ENCODE measurements at places on chromosomes 2 and 18. TPM values are rescaled to one million over a fixed set of nuclear protein-coding genes. Genes with fewer than 3 reads are reported as not detected.

The GPAT2 gene
- 1.3 TPM for total RNA-seq

The RGPD5 gene
- 28.7 TPM for total RNA-seq

The SNTG2 gene
- total RNA-seq = not detected

The FKBP1B gene
- total RNA-seq = 9.5 TPM

- no peak for DNase-seq
Measured at GRCh38 chr2:239868556-239869181, 156.5 kb downstream of the NDUFA10 start.
